Thyroid gland (tissue), 4 donors: ENCODE measurements at places on chromosomes 11 and 22.

- no peaks in the 10 kb centered on the region for H3K27me3 ChIP-seq
- no peaks in the 10 kb centered on the region for H3K36me3 ChIP-seq
- H3K27ac ChIP-seq, result no peak overlapping the region
- no peak overlapping the region for H3K4me3 ChIP-seq
- peak; percentile 39 for DNase-seq
These were observed 10.4 kb downstream of the SPATA19 start for GRCh38 chr11:133834682-133835592.

DNA sequence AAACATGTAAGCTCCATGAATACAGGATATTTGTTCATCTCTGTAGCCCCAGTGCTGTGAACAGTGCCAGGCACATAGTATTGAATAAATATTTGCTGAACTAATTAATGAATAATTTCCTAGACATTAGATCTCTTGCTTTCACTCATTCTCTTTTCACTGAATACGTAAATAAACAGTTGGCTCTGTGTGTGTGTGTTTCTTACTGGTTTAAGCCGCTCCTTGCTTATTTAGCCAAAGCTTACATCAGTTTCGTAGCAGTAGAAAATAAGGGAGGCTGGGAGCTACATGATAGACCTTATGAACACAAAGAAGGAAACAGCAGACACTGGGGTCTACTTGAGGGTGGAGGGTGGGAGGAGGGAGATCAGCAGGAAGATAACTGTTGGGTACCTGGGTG is 17.2 kb downstream of the KREMEN1 start:
- peaks cover 25% of the 10 kb centered on the region for H3K4me1 ChIP-seq
- H3K27ac ChIP-seq, result no peak overlapping the region
- H3K36me3 ChIP-seq, result no peaks in the 10 kb centered on the region
- no peak for DNase-seq

DNA sequence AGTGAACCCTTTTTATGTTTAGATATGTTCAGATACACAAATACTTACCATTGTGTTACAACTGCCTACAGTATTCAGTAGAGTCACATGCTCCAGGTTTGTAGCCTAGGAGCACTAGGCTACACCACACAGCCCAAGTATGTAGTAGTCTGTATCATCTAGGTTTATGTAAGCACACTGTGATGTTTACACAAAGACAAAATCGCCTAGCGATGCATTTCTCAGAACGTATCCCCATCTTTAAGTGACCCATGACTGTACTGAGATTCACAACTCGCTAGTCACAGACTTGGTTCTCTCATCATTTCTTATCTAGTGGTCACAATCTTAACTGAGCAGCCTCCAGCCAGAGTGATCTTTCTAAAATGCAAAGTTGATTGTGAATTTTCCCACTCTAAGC is 119.2 kb downstream of the RASSF10 start:
- H3K27me3 ChIP-seq, result no peaks in the 10 kb centered on the region
- peaks cover 4% of the 10 kb centered on the region for H3K4me1 ChIP-seq
- H3K36me3 ChIP-seq, result no peaks in the 10 kb centered on the region
- H3K4me3 ChIP-seq, result no peak overlapping the region
- no peak for DNase-seq

- H3K36me3 ChIP-seq, result no peaks in the 10 kb centered on the region
- no peak overlapping the region for H3K4me3 ChIP-seq
- H3K27me3 ChIP-seq, result no peaks in the 10 kb centered on the region
- no peak overlapping the region for H3K27ac ChIP-seq
- H3K4me1 ChIP-seq, result no peaks in the 10 kb centered on the region
These were observed 211.0 kb downstream of the GRIK4 start for GRCh38 chr11:120722524-120722923.

- H3K36me3 ChIP-seq, result no peaks in the 10 kb centered on the region
- H3K4me3 ChIP-seq, result no peak within 1 kb of the TSS
- no peaks in the 10 kb centered on the region for H3K4me1 ChIP-seq
- no peaks in the 10 kb centered on the region for H3K27me3 ChIP-seq
- no peak within 1 kb of the TSS for H3K27ac ChIP-seq
These were observed at the start of gene CCDC188 for GRCh38 chr22:20150381-20151275. Gene CCDC188, minus strand, starts transcription at chr22:20151055. Its CDS starts 69 bp downstream, at chr22:20150986.
